ENCODE measurements at places on chromosomes 3 and 15.

GRCh38 chr3:66177026-66177425, 43.8 kb upstream of the SLC25A26 start:
- no peak for DNase-seq

GRCh38 chr15:39593656-39594445, 13.0 kb downstream of the THBS1 start:
- DNase-seq = no peak

DNA sequence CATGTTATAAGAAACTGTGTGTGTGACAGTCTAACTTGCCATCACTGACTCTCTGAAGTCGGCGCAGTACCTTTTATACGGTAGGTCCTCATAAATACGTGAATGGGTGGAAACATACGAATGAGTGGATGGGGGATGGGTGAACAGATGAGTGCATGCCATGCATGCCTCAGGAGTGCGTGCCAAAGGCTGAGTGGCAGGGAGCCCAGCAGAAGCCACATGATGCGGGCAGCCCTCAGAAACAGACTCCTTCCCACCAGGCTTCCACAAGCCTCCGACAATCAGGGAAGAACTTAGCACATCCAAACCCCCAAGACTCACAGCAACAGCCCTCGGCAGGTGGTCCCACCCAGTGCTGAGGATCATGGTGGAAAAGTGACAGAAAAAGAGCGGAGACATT, 16.7 kb downstream of the HCN4 start:
- DNase-seq = no peak

GRCh38 chr3:33420966-33421365, 19.2 kb downstream of the UBP1 start:
- DNase-seq = no peak

GRCh38 chr15:98904544-98904943, 103.0 kb downstream of the PGPEP1L start:
- DNase-seq = no peak

DNA sequence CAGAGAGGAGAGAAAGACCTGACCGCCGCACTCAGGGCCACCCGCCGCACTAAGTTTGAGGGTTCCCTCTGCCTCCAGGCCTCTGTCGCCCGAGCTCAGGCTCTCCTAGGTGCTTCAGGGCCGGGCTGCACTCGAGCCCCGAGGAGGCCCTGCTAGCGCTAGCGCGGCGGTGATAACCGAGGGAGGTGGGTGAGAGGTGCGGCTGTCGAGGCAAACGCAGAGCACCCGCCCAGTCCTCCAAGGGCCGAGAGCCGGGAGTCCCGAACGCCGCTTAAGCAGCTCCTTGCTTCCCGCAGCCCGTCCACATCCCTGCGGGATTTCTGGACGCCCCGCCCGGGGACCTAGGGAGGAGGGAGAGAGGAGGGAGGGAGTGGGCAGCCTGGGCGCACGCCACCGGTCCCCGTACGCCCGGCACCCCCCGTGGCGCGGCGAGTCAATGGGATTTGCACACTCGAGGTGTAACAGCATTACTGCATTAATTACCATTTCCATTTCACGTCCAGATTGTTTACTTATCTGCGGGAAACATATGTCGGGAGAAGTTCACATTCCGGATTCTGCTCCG, 6.8 kb downstream of the SOX14 start:
- DNase-seq = no peak
